ENCODE measurements at places on chromosomes 1 and 21. TPM values are rescaled to one million over a fixed set of nuclear protein-coding genes. Genes with fewer than 3 reads are reported as not detected.

DNA sequence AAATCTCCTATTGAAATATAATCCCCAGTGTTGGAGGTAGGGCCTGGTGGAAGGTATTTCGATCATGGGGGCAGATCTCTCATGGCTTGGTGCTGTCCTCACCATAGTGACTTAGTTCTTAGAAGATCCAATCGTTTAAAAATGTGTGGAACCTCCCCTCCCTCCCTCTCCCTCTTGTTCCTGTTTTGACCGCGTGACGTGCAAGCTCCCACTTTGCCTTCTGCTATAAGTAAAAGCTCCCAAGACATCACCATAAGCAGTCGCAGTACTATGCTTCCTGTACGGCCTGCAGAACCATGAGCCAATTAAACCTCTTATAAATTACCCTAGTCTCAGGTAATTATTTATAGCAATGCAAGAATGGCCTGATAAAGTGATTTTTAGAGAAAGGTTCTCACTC is 10.9 kb upstream of the RGS2 start:
- DNase-seq, result no peak

GRCh38 chr1:15181564-15181963 is 28.0 kb downstream of the TMEM51 start:
- DNase-seq, result no peak

DNA sequence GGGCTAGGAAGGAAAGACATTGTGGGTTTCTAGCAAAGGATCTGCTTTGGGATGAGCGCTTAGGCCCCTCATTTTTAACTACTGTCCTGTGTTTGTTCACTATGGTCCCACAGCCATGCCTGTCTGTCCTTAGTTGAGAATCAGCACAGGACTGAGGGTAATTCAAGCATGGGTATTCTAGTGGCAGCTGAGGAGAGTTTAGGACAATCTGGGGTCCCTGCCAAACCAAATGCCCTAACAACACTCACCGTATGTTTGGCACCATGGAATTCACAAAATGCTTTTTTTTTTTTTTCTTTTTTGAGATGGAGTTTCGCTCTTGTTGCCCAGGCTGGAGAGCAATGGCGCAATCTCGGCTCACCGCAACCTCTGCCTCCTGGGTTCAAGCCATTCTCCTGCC is 10.4 kb downstream of the ARHGEF11 start:
- DNase-seq, result no peak

DNA sequence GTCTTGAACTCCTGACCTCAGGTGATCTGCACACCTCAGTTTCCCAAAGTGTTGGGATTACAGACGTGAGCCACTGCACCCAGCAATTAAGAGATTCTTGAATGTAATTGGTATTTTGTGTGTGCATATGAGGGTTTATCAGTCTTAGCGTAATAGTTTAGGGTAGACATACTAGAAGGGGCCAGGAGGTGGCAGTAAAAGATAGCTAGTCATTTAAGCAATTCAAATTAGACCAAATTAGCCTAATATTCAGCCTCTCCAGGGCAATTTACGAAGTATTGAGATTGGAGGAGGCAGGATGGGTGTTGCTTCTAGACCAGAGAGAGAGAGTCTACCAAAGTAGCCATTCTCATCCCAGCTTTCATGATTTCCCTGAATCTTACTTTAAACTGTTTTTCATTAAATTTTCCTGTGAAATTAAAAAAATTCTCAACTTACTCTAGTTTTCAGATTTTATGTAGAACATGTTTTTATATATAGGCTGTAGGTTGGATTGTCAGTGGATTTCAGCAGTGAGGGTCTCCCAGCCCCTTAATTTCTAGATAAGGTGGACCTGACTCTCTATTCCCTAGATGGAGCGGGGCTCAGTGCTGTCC is 119.7 kb downstream of the HHAT start:
- peak; percentile 19 for DNase-seq

GRCh38 chr21:44985441-44986401 is 45.9 kb downstream of the SLX9 start:
- no peak for DNase-seq

RHD gene
- total RNA-seq, result not detected

DNA sequence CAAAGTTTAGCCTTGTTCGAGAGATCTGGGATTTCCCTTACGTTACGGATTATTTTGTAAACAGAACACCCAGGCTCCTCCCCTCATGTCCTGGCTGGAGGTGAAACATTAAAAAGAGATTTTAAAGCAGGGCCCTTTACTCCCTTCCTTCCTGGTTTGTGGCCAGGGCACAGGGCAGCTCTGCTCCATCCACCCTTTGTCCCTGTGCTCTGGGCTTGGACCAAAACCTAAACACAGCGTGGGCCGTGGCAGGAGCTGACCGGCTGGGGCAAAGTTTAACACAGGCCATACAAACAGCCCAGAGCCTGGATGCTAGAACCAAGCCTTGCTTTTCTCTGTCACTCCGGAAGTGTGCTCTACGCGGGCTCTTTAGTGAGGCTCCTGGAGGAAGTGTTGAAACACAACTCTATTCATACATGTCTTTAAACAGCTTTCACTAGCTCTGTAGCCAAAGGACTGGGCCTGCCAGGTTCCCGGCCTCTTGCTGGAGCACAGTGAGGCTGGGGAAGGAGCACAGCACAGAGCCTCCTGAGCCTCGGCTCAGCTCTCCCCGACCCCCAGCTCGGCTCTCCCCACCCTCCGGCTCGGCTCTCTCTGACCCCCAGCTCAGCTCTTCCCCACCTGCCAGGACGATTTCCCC is 84.7 kb downstream of the PDE9A start:
- no peak for DNase-seq

DNA sequence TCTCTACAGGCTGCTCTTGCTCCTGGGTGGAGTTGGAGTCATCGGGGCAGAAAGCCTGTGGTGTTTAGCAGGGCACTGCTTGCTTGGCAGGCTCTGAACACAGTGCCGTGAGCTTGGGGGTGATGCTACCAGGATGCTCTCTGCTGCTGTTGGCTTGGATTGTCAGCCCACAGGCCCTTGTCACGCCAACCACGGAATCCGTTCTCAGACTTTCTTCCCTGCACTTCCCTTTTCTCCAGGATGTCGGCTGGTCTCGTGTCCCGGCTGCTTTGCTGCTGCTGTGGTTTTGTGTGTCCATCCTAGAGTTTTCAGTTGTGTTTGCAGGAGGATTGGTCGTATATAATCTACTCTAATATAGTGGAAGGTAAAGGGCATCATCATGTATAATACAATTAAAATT is 44.4 kb upstream of the TTC34 start:
- no peak for DNase-seq

USH2A gene
- not detected for total RNA-seq

GJA5 gene
- total RNA-seq, result 8.7 TPM

- DNase-seq, result no peak
Measured at GRCh38 chr1:49251019-49251784, 474.5 kb upstream of the BEND5 start.

- no peak for DNase-seq
Measured at GRCh38 chr1:27633298-27633610, 1.7 kb downstream of the FGR start.

GRCh38 chr1:119737040-119737682 is 25.4 kb downstream of the PHGDH start:
- no peak for DNase-seq

DNA sequence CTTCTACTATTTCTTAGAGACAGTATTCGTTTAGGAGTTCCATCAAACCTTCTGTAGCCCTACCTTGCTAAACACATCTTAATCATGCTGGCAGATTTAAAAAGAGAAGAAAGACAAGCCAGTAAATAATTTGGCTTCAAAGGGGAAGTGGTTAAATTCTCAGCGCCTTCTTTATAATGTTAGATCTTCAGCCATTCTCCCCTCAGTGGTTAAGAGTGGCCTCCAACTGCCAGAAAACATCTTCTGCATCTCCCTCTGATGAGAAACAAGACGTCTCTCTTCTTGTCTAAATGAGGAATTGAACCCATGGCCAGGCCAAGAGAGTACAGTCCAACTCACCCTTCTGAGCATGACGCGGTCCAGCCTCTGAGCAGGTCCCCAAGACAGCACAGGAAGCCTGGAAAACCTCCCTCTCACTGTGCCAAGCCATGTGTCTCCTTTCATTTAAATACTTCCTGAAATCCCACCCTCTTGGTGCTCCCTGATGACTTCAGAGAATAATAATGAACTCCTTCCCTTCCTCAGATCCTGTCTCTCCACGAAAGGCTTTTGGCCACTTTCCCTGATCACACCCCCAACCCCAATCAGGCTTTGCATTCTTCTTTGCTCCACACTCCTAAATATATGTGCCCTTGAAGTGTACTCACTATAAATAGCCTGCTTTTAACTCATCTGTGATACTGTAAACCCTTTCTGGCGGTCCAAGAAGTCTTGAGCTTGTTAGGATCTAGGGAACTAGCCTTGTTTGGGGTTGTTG is 16.4 kb upstream of the LRRC52 start:
- DNase-seq, result no peak

DNA sequence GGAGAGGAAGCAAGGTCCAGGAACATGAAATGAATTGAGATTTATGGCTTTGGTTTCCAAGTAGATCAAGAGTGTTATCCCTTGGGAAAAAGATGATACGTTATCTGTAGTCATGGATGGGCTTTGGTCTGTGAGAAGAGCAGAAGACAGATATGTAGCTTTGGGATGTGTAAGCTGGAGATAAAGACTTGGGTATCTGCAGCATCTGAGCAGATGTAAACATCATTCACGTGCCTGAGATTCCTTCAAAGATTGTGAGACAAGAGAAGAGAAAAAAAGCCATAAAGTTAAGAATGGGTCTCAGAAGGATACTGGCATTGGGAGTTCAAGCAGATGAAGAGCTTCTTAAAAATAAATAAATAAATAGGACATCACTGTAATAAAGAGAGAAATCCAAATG is 217.8 kb downstream of the PTPRC start:
- no peak for DNase-seq

EVA1C gene
- 3.0 TPM for total RNA-seq

SLAMF8 gene
- total RNA-seq, result not detected

GRCh38 chr21:42413093-42413492 is 9.4 kb downstream of the UBASH3A start:
- no peak for DNase-seq

DNA sequence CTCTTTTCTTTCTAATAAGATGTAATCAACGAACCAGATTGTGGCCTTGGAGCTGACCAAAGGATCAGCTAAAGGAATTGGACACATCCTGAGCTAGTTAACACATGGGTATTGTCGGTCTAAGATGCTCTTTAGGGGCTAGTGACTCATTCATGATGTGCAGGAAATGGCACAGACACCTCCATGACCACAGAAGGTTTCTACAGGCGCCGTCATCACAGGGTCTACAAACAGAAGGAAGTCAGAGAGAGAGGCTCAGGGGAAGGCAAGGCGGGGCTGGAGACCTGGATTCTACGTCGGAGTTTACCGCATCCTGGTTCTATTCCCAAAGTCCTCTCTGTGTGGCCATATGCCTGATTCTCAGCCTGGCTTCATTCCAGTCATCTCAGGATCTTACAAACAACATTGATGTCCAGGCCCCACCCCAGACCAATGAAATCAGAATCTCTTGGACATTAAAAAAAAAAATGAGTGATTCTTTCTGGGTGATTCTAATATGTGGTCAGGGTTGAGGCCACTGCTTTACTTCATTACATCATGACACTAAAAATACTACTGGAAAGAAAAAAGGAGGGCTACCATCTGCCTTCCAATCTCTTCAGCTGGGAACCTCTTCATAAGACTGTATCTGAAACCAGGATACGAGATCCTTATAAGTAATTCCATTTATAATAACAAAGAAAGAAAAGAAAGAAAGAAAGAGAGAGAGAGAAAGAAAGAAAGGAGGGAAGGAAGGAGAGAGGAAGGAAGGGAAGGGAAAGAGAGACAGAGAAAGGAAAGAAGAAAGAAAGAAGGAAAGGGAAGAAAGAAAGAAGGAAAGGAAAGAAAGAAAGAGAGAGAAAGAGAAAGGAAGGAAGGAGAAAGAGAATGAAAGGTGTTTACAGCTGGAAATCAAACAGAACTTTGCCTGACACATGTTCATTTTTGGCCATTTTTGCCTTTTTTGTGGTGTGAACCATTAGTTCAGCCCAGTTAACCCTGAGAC is 11.6 kb upstream of the KCNJ15 start:
- no peak for DNase-seq

GRCh38 chr1:22645931-22646330 is 2.5 kb downstream of the C1QC start:
- DNase-seq, result no peak

GRCh38 chr1:157849229-157849875 is 7.7 kb upstream of the CD5L start:
- DNase-seq, result no peak

- DNase-seq, result no peak
Measured at GRCh38 chr21:43355266-43355924, 71.5 kb downstream of the SIK1 start.

GRCh38 chr1:185351734-185352466 is 34.9 kb upstream of the IVNS1ABP start:
- DNase-seq, result no peak

HSD3B1 gene
- total RNA-seq, result not detected

DNA sequence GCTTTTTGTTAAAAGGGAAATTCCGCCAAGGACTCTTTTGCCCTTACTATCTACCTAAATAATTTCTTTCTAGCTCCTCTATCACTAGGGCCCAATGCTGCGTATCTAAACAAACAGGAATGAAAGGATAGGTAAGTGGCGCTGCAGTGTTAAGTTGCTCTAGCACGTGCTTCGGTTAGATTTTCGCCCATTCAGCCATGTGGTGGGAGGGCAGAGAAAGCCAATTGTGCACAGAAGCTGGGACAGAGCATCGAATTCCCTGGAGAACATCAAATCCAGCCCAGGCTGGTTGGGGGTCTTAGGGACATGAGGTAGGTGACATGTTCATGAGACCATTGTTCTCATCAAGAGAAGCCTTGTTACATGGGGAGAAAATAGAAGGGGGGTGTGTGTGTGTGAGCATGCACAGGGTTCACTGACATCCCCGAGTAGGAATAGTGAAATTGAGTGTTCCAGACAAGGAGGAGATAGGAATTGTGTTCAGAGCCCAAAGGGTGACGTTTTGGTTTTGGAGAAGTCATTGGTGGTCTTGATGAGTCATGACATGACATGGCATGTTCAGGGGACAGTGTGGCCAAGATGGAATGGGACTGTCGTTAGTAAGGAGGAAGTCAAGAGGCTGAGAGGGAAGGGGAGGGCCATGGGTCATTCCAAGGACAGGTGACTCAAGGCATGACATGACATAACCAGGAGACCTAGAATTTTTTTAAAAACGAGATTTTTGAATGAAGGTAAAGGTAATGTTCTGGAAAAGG is 107.1 kb downstream of the TLR5 start:
- DNase-seq, result no peak

EBNA1BP2 gene
- total RNA-seq, result 151 TPM

DNA sequence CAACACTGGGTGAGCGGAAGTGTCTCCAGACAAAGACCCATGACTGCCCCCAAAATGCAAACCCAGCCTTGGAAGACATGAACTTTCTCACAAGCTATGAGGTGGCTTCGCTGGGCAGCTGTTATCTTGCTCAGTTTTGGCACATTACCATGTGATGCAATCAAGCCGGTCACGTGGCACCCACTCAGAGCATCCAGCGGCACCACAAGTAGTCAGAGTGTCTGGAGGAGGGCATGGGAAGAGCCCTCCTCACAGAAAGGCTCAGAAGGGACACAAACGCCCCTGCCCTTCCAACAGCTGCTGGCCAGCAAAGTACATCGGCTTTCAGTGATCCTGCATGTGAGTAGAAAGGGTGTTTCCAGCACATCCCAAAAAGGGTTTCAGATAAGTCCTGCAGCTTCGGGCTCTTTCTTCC is 145.5 kb upstream of the IRF2BP2 start:
- no peak for DNase-seq
